Effector CD8-positive, alpha-beta T cell (primary cell): ENCODE measurements at places on chromosomes 7 and 10.

DNA sequence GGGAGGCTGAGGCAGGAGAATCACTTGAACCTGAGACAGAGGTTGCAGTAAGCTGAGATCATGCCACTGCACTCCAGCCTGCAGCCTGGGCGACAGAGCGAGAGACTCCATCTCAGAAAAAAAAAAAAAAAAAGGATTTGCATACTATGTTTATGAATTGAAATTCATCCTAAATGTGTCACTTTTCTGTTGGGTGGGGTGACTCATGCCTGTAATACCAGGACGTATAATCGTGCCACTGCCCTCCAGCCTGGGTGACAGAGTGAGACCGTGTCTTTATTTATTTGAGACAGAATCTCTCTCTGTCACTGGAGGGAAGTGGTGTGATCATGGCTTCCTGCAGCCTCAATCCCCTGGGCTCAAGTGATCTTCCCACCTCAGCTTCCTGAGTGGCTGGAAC lies 5.8 kb downstream of the ZNF212 start:
- no peak for DNase-seq

GRCh38 chr10:131480861-131481260 lies 169.3 kb upstream of the TCERG1L start:
- no peak for DNase-seq

GRCh38 chr10:130513686-130514476 lies 377.7 kb downstream of the GLRX3 start:
- DNase-seq = no peak

- no peak for DNase-seq
Measured at GRCh38 chr7:72805526-72806494, 22.2 kb downstream of the TYW1B start.

DNA sequence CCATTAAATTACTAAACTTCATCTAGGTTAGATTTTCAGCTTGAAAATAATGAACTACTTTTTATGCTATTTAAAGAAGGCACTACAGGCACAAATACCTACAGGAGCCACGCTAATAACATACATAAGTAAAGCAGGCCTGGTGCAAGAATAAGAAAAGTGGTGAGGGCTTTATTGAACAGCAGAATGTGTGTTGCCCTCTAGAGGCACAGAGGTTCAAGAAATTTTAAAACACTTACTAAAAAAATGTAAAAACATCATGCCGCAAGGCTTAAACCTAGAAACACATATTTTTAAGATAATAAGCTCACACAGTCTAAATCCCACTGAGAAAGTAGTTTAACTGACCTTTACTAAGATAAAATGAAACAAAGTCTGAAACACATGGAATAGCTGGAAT lies 20.3 kb downstream of the CACUL1 start:
- no peak for DNase-seq

- no peak for DNase-seq
Measured at GRCh38 chr7:151031011-151031410, 2.8 kb downstream of the ABCB8 start.

DNA sequence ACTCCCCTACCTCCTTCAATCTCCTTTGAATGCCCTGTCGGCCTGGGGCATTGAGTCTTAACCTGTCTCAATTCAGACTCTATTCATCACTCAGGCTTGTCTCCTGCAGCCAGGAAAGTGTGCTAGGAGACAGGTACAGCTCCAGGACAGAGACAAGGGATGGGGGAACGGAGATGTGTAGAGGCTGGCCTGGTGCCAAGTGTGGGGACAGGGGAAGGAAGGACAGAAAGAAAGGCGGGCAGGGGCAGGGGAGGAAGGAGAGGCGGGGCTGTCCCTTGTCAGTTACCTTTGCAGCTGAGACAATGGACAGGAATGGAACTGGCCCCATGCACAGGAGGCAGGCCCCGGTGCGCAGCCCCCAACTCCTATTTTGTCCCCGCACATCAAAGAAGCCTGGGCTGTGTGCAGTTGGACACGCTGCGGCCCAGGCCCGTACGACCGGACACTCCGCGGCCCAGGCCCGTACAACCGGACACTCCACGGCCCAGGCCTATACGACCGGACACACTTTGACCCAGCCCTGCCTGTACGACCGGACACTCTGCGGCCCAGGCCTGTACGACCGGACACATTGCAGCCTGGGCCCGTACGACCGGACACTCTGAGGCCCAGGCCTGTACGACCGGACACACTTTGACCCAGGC lies 36.9 kb downstream of the CHST15 start:
- no peak for DNase-seq
